ENCODE measurements at places on chromosomes 3 and 15. TPM values are rescaled to one million over a fixed set of nuclear protein-coding genes. Genes with fewer than 3 reads are reported as not detected.

DNA sequence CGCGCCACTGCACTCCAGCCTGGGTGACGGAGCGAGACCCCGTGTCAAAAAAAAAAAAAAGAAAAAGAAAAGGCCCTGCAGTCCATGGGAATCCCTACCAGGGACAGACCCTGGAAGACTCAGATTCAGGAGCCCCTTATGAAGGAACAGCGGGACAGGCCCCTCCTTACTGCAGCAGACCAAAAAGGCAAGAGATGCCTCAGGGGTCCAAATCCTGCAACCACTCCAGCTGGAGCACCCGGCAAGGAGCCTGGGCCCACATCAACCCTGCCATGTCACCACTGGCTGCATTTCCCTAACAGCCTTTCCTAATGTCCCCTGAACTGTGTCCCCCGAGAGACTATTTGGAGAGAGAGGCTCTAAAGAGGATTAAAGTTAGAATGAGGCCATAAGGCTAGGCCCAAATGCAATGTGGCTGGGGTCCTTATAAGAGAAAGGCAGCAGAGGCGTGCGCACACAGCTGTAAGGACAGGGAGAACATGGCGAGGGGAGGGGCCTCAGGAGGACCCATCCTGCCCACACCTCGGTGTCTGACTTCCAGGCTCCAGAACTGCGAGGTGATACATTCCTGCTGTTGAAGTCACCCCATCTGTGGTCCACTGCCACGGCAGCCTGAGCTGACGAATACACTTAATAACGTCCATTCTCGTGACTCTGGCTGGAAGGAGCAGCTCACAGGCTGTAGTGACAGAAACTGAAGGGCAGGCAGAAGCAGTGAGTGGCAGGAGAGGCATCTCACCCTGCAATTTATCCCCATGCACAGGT, 78.1 kb downstream of the ATP10A start:
- no peak for DNase-seq

DNA sequence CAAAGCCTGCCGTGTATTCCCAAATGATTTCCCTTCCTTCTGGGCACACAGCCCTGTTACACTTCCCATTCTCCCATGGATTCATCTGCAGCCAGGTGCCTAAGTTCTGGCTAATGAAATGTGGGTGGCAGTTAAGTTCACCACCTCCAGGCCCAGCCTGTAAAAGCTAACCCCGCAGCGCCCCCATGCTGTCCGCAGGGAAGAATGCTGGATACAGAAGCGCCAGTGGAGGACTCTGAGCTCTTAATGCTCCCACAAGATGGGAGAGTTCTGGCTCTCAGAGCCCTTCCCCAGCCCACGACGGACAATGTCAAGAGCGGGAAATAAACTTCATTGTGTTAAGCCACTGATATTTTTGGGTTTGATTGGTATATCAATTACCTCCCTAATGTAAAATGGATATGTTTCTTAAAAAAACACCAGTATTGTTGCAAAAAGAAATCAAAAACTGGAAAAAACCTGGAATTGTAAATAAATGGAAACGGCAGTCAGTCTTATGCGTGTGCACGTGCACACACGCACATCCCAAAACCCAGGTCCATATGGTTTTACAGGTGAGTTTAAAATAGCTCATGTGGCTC, 37.7 kb upstream of the FGD5 start:
- DNase-seq = no peak

DNA sequence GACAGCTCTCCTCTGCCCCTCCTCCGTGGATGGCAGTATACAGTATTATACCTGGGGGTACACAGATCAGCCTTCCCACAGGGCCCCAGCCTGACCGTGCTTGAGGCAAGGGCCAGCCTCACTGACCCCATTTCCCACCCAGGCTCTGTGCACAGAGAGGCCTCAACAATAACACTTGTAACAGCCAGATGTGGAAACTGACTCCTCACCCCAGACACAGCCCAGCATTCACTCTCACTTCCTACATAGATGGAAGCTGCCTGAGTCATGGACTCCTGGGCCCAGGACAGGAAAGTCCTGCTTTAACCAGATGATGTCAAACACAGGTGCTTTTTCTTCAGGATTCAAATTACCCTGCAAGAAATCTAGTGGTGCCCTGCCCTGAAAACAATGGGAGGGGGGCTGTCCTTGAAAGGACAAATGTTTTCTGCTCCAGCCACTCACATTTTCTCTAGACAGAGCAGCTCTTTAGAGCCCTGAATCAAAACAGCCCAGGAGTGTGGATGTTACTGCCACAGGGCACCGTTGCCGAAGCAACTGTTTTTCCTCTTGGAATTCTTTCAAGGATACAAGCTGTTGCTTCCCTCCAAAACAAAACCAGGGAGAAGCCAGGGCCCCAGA, 16.4 kb downstream of the CCDC12 start:
- no peak for DNase-seq

GRCh38 chr15:98778960-98779359, 130.6 kb downstream of the IGF1R start:
- DNase-seq = no peak

The PLSCR5 gene
- polyA plus RNA-seq = not detected

The CD86 gene
- polyA plus RNA-seq = 2.4 TPM

The ZNF502 gene
- polyA plus RNA-seq = 8.6 TPM

The PLA2G4D gene
- polyA plus RNA-seq = 0.18 TPM

The UCN2 gene
- polyA plus RNA-seq = 0.22 TPM

- no peak for DNase-seq
Observed at GRCh38 chr3:52006820-52007133, 11.1 kb upstream of the RPL29 start.

DNA sequence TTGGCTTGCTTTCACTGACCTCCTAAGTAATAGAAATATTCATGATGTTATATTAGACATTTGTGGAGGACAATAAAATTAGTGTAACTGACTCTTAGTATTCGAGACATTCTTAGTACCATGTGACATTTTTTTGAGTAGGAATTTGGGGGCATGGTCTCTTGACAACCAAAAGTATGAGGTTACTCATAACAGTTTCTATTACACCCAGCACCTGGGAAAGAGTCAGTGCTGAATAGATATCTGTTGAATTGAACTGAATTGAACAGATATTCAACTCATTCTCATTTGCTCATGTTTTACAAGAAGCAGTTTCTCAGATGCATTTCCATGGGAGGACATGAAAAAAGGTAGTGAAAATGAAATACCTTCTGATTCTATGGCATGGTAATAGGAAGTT, 84.4 kb downstream of the CMSS1 start:
- no peak for DNase-seq

DNA sequence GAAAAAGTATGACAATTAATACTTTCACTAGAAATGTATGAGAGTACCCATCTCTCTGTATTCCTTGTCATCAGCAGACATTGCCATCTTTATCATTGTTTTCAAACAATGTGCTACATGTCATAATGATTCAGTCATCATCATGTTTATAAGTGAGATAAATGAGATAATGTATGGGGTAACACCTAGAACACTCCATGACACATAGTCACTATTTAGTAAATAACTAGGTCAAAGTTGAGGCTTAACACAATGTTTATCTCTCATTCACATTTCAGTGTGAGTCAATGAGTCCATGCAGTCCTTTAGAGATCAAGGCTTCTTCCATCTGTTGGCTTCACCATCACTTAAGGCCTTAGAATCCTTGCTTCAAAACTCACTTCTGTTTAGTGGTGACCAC, 70.0 kb downstream of the NLGN1 start:
- no peak for DNase-seq
